ENCODE measurements at places on chromosomes 16 and 17.

- no peak for DNase-seq
Observed at GRCh38 chr17:75245011-75245410, 16.4 kb downstream of the GGA3 start.

DNA sequence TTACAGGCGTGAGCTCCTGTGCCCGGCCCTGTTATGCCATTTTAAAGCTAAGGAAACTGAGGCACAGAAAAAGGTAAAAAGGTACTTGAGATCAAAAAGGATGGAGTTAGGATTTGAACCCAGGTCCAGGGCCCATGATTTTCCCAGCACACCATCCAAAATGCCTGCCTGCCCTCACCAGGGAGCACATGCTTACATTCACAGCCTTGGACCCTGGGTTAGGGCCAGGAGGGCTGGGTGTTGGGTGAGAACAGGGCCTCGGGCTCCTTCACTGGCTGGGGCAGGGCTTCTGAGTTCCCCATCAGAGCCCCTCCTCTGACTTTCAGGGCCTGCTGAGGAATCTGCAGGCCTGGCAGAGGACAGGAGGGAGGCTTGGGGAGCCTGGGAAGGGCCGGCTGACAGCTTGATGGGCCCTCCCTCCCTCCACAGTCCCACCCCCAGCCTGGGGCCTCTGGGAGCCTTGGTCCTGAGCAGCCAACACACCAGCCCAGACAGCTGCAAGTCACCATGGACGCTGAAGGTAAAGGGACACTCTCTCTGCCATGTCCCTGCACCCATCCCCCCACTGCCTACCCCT, at the start of gene QPRT:
Gene QPRT, plus strand, starts transcription at position 490 of the 577 bp plus-strand sequence. Its CDS starts 18 bp downstream, at position 508.
- DNase-seq = no peak

- no peak for DNase-seq
Observed at GRCh38 chr17:59361916-59362810, 30.7 kb downstream of the YPEL2 start.

DNA sequence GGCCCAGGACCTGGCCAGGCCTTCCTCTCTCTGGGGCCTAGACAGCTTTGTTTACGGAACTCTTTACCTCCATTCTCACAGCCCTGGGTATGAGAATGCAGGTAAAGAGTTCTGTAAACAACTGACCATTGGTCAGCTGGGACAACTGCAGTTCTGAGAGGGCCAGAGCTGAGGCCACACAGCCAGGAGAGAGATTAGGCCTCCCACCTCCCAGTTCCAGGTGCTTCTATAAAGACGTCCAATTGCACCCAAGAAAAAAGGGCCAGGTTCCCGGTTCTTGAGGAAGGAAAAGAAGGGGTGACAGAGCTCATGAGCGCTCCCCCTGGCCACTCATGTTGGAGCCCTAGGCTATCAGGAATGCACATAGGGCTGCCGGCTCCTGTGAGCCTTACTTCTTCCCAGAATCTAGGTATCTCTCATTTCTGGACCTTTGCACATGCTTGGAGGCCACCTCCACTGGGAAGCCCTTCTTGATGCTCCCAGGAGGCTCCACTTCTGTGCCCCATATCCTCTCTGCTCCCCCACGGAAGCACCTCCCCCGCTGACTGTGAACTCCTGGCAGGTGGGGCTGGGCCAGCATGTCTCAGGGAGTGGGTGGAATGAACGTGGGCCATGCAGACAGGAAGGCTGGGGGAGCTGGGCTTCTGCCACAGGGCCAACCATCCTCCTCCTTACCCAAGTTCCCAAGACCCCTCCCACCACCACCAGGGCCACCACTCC, 13.1 kb downstream of the CNGB1 start:
- DNase-seq = no peak

GRCh38 chr16:72930396-72930795, 117.5 kb downstream of the ZFHX3 start:
- no peak for DNase-seq

GRCh38 chr17:30840771-30841170, 9.0 kb downstream of the ATAD5 start:
- DNase-seq = no peak

- DNase-seq = no peak
Observed at GRCh38 chr17:78818932-78819331, 21.7 kb downstream of the USP36 start.

- DNase-seq = no peak
Observed at GRCh38 chr17:82929676-82930042, 89.8 kb upstream of the ZNF750 start.

DNA sequence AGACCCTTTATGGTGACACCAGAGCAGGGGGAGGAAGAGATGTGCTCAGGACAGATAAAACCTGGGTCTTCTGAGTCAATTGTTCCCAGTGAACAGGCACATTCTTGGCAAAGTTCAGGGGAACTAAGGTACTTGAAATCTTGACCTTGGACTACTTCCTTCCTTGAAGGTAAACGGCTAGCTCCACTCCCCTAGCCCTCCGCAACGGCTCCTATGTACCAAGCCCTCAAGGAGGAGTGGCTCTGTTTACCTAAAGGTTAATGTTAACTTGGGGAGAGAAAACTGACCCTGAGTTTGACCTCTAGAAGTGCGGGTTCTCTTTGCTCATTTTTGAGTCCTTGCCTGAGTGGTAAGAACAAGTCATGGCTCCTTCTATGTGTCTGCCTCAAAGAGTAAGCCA, 7.8 kb downstream of the TTLL6 start:
- DNase-seq = no peak
